GM18507 (cell line): ENCODE measurements at places on chromosomes 6 and 20.

DNA sequence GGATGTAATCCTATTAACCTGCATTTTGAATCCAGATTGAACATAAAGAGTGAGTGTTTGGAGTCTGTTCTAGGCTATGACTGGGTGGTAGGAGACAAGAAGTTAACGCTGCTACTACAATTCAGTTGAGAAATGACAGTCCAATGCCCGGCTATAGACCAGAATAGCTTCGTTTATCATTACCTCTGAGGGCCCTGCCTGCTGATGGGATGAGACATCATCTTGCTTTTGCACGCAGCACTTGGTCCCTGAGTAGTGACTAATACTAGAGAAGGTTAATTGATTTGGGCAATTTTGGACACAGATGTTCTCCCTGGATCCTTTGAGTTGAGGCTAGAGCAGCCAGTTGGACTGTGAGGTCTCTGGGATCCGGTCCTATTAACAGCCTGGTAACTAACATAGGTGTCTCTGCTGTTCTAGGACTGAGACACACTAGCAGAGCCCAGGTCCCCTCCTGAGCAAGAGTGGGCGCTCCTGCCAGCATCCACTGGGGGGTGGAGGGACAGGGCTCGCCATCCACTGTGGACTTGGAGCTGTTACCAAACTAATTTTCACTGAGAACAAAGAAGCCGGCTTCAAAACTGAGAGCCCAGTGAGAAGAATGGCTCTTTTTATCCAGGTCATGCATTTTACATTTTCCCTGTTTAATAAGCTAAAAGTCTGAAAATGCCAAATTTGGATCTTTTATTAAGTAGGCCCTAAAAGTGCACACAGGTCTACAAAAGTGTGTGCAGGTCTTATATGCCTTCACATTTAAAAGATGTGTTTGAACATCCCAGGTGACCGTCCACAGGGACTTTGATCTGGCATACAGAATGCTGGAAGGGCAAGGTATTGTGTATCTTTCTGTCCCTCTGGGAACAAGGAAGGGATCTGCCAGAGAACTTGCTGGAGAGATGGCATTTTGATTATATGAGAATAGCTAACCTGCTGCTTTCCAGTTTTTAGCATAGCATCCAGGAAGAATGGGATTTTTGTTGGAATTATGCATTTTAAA is 212.5 kb downstream of the CDH4 start:
- no peak for DNase-seq

- DNase-seq, result no peak
Observed at GRCh38 chr20:42212391-42212790, 594.2 kb upstream of the CHD6 start.

DNA sequence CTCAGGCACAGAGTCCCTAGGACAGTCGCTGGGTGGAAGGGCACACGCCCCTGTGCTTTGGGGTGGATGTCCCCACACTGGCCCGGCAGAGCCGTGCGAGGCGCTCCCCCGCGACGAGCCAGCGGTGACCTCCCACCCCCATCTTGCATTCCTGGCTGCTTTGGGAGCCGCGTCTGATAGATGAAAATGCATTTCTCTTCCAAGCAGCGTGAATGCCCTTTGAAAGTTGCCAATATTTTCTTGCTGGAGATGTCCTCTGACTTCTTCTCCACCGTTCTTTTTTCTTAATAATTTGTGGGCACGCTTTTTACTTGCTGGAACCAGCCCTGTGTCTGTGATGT is 29.9 kb downstream of the COL20A1 start:
- no peak for DNase-seq

- DNase-seq, result no peak
Observed at GRCh38 chr20:32681175-32682084, 7.7 kb upstream of the C20orf203 start.

GRCh38 chr6:137799950-137800568 is 67.0 kb upstream of the TNFAIP3 start:
- DNase-seq, result no peak

DNA sequence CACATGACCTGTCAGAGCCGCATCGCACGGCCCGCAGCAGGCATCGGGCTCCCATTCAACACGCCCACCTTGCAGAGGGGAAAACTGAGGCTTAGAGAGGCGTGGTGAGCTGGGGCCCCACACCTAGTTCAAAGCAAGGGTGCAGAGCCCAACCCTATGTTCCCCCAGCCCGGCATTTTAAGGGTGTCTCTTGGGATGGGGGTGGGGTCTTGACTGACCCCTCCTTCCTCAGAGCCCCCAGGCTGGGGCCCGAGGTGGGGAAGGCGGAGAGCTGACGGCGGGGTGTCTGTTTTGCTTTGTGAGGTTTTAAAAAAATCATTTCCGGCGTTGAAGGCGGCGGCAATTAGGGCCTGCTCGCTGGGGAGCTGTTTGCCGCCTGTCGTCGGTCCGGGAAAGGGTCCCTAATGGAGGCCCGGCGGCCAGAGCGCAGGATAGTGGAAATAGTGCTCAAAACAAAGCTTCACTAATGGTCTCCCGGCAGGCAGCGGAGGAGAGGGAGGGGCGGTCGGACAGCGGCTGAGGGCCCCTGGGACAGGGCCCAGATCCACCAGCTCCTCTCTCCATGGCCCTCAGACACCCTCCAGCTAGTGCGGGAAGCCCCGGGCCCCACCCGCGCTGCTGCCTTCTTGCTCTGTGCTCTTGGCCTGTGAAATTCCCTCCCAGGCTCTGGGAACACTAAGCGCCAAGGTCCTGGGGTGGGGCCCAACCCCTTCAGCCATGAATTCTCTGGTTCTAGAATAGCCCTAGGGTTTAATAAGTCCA is 11.9 kb downstream of the VSTM2L start:
- no peak for DNase-seq

GRCh38 chr6:91626911-91627310 is 1040.0 kb upstream of the MAP3K7 start:
- DNase-seq, result no peak

DNA sequence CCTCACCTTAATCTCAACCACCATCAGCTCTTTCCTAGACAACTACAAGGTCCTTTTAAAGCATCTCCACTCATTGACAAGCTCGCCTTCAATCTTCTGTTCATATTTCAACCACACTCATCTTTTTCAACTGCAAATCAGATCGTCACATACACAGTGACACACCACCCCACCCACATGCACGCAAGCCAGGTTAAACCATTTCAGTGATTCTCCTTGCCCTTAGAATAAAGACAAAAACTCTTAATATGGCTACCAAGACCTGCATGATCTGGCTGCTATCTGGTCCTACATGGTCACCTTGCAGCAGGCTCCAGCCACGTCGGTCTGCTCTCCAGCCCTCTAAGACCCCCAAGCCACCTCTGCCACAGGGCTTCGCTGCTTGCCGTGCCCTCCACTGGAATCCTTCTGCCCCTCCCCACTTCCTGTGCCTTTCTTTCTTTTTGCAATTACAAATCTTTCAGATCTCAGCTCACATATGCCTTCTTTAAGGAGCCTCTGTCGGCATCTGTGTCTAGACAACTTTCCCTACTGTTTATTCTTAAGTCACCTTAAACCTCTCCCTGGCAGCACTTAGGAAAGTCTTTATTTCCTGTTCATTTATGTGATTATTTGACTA is 507.3 kb upstream of the ARID1B start:
- no peak for DNase-seq

DNA sequence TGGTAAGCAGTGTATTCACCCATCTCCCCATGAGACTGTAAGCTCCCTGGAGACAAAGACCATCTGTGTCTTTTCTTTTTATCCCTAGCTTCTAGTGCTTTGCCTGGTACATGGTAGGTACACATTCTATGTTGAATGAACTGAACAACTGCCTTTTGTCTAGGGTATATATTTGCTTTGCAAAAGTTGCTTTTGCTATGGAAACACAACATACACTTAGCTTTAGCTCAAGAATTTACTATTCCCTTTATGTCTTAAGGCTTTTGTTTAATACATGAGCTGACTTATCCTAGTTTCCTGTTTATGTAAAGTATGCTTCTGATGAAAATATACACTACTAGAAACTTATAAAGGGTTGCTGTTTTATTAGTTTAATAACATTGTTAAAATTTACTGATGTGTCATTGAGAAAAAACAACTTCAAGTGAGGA is 198.2 kb downstream of the PRL start:
- DNase-seq, result no peak

GRCh38 chr6:20013066-20013861 is 176.1 kb downstream of the ID4 start:
- DNase-seq, result no peak

DNA sequence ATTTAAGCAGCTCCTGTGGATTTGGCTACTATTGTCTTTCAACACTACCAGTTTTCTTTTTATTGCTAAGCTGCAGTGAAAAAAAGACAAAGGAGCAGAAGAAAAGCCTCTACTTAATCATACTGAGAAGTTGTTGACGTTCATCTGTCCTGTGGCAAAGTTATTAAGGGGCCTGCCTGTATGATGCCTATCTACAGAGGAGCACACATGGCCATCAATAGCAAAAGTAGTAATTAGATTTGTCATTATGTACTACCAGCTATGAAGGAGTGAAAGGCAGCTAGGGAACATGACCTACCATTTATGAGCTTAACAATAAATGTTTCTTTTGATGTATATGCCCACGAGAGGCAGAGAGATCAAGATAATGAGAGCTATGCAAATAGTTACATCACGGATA is 620.9 kb downstream of the PHF3 start:
- DNase-seq, result no peak

DNA sequence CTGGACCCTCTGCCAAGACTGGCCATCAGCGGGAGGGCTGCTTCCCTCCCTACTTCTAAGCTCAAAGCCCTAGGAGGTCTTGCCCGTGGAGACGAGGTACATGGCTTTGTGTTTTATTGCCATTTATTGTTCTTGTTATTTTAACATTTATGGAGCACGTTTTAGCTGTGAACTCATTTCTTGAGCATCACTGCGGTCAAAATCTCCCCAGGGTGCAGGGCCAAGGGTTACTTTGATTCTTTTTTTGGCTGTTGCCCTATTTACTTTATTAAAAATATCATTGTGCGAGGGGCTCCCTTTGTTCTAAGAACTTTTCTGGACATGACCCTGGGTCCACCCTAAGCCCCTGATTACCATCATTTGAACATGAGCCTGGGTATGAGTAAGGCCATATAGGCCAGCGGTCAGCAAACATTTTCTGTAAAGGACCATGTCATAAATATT is 51.6 kb downstream of the EYA2 start:
- no peak for DNase-seq

DNA sequence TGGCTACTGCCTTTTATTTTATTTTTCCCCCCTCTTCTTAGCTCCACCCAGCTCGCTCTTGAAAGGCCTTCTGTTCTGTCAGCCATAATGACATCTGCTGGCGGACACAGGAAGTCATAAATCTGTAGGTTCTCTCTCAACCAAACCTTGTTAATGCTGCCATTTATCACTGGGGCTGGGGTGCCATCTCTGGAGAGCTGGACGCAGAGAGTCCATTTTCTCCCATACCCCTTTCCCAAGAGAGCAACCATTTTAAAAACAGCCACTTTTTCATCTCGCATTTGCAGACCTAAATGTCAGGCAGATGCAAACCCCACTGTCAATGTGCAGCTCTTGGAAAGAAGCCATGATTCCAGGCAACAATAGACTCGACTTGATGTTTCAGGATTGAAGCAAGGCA is 13.0 kb upstream of the TSHZ2 start:
- DNase-seq, result no peak

GRCh38 chr6:10558565-10558964 is 37.4 kb downstream of the GCNT2 start:
- DNase-seq, result no peak

DNA sequence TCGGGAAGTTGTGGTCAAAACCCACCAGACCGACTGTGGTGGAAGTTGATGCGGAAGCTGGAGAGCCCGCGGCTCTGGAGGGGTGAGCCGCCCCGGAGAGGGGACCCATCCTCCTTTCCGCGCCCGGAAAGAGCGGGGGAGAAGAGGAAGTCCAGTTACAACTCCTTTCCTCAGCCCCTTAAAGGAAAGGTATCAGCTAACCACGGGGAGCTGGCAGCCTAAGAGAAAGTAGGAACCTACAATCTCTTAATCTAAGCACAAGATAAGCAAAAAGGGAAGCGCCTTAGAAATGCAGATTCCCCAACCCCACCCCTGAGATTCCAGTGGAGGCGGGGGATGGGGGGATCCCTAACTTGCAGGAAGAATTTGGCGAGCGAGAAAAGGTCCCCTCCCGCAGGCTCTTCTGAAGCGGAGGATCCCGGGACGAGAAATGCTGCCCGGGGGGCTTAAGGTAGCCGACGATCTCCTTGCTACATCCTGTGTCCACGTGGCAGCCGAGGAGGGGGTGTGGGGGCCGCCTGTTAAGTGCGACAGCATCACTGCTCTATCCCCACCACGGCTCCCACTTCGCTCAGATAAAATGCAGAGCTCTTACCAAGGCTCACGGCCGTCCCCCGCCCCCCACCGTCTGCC is 87.5 kb downstream of the ZFP64 start:
- no peak for DNase-seq

DNA sequence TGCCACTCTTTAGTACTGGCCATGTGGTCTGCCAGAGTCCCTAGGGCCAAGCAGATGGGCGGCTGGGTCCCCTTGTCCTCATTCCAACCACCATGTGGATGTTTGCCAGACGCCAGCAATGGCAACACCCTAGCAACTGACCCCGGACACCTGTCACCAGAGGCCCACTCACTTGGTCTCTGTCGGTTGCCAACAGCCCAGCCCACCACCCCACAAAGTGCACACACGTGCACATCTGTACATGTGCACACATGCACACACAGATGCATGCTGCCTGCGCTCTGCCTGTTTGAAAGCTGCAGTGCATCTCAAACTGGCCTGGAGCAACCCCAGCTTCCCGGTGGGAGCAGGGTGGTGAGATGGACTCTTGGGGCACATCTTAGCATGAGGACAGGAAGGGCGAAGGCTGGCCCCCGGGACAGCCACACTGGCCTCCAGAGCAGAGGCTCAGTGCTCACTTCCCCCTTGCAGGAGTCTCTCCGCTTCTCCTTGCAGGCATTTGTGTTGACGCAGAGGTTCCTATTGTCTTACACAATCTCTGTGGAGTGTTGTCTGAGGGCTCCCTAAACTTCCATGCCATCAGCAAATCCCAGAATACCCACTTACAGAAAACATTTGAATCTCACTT is 54.0 kb downstream of the PSMG4 start:
- no peak for DNase-seq

- no peak for DNase-seq
Observed at GRCh38 chr6:148570456-148570855, 176.4 kb upstream of the UST start.

DNA sequence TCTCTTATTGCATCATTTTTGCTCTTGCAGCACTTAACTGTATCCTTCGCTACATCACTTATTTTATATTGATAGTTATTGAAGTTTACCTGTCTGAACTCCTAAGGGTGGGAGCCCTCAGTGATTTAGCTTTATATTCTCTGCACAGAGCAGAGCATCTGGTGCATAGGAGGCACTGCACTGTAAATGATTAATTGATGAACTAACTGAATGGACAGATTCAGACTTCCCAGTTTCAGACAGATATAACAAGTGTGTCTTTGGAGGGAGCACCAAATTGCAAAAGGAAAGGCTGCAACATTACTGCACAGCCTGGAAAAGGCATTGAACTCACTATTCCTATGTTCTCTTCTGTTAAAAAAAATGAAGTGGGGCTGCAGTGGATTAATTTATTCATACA is 160.3 kb downstream of the EDN1 start:
- no peak for DNase-seq
